ENCODE measurements at places on chromosomes 12 and 14.

GRCh38 chr14:103521951-103522563 lies 573 bp downstream of the CKB start:
- no peaks in the 10 kb centered on the region for H3K36me3 ChIP-seq
- peak overlapping the region; percentile 79 for H3K27ac ChIP-seq
- H3K27me3 ChIP-seq = no peaks in the 10 kb centered on the region
- H3K4me1 ChIP-seq = peaks cover 32% of the 10 kb centered on the region
- peak overlapping the region; percentile 73 for H3K4me3 ChIP-seq

- no peak overlapping the region for H3K27ac ChIP-seq
- H3K36me3 ChIP-seq = no peaks in the 10 kb centered on the region
- no peaks in the 10 kb centered on the region for H3K27me3 ChIP-seq
- H3K4me3 ChIP-seq = no peak overlapping the region
Observed at GRCh38 chr14:95162641-95163040, 5.3 kb upstream of the DICER1 start.

- no peak overlapping the region for H3K27ac ChIP-seq
- no peaks in the 10 kb centered on the region for H3K36me3 ChIP-seq
- H3K27me3 ChIP-seq = no peaks in the 10 kb centered on the region
- no peaks in the 10 kb centered on the region for H3K4me1 ChIP-seq
- H3K4me3 ChIP-seq = no peak overlapping the region
Observed at GRCh38 chr14:71384007-71384845, 477.0 kb downstream of the PCNX1 start.

GRCh38 chr14:57519043-57519442 lies 25.4 kb upstream of the CCDC198 start:
- H3K36me3 ChIP-seq = no peaks in the 10 kb centered on the region
- no peak overlapping the region for H3K4me3 ChIP-seq
- DNase-seq = no peak
- H3K27me3 ChIP-seq = no peaks in the 10 kb centered on the region
- H3K27ac ChIP-seq = no peak overlapping the region
- H3K4me1 ChIP-seq = no peaks in the 10 kb centered on the region

DNA sequence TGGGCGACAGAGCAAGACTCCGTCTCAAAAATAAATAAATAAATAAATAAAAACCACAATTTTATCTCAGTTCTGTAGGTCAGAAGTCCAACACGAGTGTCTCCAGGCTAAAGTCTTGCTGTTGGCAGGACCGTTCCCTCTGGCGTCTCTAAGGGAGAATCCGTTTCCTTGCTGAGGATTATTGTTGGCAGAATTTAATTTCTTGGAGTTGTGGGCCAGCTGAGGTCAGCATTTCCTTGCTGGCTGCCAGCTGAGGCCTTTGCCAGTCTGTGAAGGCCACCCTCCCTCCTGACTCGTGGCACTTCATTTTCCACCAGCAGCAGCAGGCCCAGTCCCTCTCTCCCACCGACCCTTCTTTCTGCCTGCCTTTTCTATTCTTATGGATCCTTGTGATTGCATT lies 17.2 kb downstream of the PSMC1 start:
- H3K36me3 ChIP-seq = peaks cover 50% of the 10 kb centered on the region
- DNase-seq = no peak
- no peak overlapping the region for H3K4me3 ChIP-seq
- peaks cover 7% of the 10 kb centered on the region for H3K4me1 ChIP-seq
- no peaks in the 10 kb centered on the region for H3K27me3 ChIP-seq

- H3K27me3 ChIP-seq = no peaks in the 10 kb centered on the region
- no peaks in the 10 kb centered on the region for H3K36me3 ChIP-seq
- H3K4me1 ChIP-seq = peaks cover 4% of the 10 kb centered on the region
- peak overlapping the region; percentile 64 for H3K4me3 ChIP-seq
Observed at GRCh38 chr14:104650057-104650980, 39.1 kb upstream of the INF2 start.

DNA sequence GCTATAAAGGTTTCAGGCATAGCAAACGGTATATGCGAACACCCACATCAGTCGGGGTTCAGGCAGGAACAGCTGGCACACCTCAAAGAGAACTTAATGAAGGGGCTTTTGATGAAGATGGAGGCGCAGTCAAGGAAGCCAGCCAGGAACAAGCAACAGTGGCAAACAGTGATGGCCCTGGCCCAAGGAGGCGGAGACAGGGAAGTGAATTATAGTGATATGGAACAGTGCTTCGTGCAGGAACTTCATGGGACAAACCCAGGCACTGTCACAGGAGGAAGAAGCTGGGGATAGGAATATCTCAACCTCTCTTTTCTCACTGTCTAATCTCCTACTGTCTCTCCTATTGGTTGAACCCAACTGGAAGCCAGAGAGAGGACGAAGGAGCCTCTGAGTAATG lies 328.3 kb downstream of the AACS start:
- H3K27ac ChIP-seq = no peak overlapping the region
- DNase-seq = no peak
- no peak overlapping the region for H3K4me3 ChIP-seq
- no peaks in the 10 kb centered on the region for H3K4me1 ChIP-seq
- H3K27me3 ChIP-seq = no peaks in the 10 kb centered on the region
